Activated naive CD4-positive, alpha-beta T cell (primary cell): ENCODE measurements at places on chromosomes 4 and X.

DNA sequence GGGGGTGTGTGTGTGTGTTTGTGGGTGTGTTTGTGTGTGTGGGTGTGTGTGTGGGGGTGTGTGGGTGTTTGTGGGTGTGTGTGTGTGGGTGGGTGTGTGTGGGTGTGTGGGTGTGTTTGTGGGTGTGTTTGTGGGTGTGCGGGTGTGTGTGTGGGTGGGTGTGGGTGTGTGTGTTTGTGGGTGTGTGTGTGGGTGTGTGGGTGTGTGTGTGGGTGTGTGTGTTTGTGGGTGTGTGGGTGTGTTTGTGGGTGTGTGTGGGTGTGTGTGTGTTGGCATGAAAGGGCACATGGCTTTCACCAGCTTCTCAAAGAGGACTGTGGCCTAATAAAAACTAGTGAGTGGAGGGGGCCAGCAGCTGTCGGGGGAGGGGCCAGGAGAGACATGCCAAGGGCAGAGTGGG is 25.3 kb upstream of the ZNF185 start:
- no peak for DNase-seq

GRCh38 chr4:1207603-1208265 is 35.4 kb upstream of the SPON2 start:
- DNase-seq = no peak

GRCh38 chr4:160537681-160538080 is 1434.8 kb downstream of the RAPGEF2 start:
- no peak for DNase-seq

DNA sequence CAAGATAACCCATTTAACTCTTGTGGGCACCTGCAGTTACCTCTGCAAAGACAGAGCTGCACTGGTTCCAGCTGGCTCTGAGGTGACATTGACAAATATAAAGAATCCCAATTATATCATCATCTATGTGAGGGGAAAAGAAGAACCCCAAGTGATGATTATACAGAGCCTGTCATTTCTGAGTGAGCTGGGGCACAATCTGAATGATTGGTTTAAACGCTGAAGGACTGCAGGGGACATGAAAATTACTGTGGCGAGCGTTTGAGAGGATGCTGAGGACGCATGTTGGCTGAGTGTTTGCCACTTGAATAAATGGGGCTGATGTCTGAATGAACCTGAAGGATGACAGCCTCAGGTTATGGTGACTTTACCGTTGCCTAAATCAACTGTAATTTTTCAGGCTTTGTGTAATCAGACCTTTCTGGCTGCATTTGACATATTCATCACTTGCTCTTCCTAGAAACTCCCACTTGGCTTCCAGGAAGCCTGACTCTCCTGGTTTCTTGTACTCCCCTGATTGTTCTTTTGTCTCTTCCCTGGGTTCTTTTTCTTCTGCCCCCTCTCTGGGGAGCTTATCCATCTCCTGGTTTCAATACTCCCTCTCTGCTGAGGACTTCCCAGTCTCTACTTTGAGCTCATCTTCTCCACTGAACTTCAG is 4.1 kb upstream of the HSD17B10 start:
- no peak for DNase-seq

GRCh38 chrX:154360155-154360713 is 14.2 kb downstream of the FLNA start:
- DNase-seq = no peak

DNA sequence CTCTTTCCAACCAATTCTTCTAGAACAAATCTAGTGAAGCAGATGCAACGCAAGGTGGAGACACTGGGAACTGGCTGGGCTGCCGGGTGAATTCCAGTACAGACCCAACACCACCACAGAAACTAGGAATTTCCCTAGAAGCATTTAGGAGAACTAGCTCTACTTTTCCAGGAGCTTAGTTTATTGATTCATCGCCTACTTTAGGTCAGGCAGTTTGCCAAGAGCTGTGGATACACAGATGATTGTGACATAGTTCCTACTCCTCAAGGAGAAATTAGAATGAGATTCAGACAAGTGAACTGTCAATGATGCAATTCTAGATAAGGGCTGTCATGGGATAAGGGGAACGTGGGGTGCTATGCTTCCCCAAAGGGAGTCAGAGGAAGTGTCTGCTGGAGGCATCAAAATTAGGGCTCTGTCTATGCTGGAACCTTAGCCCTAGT is 350.0 kb downstream of the CAMK2D start:
- no peak for DNase-seq

DNA sequence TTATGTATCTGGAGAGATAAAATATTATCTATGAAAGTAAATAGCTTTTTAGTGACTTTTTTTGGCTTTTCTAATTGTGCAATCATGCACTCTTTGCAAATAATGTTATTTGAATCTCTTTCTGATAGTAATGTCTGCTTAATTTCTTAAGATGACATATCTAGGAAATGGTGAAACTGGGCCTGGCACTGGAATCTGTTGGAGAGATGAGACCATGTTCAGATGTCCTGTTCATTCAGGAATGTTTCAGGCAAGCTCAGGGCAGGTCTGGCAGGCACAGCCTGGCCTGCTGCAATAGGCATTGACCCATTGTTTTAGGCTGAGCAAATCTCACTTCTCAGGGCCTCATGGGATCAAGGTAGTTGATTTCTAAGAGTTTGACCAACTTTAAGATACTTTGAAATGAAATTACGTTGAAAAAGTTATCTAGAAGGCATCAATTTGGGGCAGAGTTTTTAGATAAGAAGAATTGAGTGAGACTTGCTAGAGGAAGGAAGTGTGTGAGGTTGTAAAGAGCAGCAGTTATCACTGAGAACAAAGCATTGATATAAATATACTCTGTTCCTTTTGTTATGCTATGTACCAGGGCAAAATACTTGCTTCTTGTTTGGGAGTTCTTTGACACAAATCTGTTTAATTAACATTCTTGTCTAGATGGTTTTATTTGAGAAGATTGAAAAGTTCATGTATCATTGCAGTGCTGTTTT is 133.0 kb upstream of the LEF1 start:
- DNase-seq = no peak

- no peak for DNase-seq
Observed at GRCh38 chrX:30262763-30263162, 15.8 kb downstream of the MAGEB1 start.

DNA sequence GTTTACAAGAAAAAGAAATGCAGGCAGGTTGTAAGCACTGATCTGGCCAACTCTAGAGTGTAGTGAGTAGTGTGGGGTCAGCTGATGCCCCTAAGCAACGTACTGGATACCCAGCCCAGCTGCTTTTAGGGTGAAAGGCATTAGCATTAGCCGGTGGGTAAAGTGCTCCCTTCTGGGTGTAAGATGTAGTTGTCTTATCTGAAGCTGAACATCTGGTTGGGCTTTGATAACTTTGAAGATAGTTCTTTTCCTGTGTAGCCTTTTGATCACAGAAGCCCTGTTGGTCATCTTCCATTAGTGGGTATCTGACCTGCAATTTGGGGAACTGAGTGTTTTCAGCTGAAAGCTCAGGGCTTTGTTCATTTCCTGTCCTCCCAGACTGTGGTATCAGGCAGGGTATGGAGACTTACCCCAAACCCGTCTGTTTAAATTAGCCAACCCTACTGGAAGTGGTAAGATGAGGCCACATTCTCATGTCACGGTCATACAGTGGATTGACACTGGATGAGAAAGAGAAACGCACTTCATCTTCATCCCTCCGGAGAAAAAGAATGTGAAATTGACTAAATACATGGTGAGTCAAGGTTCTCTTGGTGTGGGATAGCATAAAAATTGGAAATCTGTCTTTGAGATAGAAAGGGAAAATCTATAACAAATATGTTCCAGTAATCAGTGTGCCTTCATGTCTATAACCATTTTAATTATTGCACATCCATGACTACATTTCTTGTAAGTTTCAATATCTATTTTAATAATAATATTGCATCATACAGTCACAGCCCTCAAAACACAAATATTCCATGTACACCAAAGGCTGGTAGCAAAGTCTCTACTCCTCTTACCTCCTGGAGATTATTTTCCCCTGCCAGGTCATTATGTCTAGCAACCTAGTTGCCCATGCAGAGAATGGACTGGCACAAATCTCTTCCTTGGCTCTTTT is 8.7 kb downstream of the RHOH start:
- no peak for DNase-seq

DNA sequence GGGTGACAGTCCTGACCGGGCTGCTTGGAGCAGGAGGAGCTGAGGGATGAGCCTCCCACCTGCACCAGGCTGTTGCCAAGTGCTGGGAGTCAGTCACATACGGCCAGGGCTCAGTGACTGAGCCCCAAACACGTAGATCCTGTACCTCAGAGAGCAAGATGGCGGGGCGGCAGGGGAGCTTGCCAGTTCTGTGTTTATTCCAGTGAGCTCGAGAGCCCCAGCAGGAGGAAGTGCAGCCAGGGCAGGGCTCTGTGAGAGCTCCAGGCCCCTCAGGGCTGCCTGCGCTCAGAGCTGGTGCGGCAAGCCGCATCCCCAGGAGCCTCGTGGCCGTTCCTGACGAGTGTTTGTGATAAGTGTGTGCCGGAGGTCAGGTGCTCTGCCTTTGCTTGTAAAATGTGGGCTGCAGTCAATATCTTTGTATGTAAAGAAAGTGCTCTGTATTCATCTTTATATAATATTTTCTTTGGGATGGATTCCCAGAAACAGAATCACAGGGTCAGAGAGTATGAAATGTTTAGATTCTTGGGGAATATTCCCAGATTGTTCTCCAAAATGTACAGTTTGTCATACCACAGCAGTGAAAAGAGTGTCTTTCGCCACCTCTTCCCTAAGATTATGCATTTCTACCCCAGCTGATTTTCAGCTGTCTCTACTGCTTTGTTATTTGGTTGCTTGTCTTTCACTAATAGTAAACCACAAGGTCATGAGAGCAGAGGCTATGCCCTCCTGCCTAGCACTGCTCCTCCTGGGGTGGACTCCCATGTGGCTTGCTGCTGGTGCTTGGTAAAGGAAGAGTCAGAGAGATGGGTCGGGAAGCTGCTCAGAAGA is 50.3 kb downstream of the NELFA start:
- no peak for DNase-seq

DNA sequence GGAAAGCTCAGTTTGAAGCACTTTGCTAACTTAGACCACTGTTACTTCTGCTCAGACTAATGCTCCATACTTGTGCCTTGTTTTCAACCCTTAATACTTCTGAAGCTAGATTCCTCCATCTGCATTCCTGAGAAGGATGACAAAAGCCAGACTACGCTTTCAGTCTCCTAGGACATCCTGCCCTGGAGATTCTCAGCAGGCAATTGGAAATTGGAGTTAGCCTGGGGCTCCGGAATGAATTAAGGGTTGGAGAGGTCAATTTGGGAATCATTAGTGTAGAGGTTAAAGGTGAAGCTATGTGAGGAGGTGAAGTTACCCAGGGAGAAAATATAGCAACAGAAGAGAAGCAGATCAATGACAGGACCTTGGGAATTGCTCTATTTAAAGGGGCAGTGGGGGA is 215.9 kb upstream of the MBNL3 start:
- no peak for DNase-seq

DNA sequence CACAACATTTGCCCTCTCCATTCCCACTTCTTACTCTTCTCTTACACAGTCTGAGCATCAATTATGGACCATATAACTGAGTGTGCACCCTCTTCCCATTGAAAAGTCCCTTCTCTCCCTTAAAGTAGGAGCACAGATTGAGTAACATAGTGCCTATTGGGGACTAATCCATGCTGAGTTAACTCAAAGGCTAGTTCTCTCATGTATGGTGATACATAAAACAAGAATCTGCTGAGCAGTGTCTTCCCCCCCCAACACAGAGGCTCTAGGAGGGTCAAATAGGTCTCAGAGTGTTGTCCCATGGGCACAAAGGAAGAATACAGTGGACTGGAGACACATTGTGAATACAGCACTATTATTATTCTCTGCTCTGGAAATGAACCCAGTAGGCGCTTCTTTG is 274.6 kb upstream of the BOD1L1 start:
- DNase-seq = no peak

DNA sequence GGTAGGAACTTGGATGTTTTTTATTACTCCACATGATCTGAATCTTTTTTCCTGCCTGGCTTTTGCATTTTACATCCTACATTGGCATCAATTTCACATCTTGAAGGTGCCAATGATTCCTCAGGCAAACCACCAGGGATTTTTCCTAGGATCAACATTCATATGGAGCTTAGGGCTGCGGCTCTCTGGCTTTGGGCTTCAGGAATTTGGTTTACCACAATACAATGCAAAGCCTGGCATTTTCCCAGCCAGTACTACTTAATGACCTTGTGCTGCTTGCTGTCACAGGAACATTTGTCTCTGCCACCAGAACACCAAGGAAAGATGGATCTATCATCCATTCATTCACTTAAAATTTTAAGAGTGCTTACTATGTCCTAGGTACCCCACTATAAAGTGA is 180.7 kb downstream of the PDGFC start:
- no peak for DNase-seq

- no peak for DNase-seq
Observed at GRCh38 chrX:41862562-41863184, 60.7 kb downstream of the CASK start.

- DNase-seq = no peak
Observed at GRCh38 chr4:56648021-56648823, 32.9 kb downstream of the HOPX start.

DNA sequence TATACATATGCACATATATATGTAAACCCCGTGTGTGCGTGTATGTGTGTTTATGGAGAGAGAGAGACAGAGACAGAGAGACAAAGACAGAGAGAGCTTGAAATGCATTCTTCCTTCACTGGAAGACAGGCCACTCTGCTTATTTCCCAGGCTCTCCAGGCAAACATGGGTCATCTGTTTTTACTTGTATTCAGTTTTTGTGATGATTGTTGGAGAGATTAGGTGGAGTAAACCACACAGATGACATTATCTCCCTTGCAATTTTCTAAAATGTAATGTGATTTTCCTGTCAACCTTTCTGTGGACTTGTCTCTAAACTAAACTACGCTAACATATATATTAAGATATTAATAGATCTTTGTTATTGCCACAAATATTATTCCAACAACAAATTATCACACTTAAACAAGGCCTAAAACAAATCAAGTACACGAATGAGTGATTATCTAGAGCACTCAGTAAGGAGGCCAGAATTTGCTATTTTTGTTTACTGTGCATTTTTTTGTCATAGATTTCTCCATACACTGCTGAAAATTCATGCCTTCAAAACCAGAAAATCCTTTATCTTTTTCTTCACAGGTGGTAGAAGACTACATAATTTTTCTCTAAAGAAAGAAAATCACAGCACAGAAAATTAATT is 251.8 kb upstream of the SLIT2 start:
- DNase-seq = no peak

- no peak for DNase-seq
Observed at GRCh38 chr4:102453827-102454226, 47.3 kb upstream of the NFKB1 start.

GRCh38 chrX:10326578-10326977 is 169.8 kb downstream of the CLCN4 start:
- no peak for DNase-seq

DNA sequence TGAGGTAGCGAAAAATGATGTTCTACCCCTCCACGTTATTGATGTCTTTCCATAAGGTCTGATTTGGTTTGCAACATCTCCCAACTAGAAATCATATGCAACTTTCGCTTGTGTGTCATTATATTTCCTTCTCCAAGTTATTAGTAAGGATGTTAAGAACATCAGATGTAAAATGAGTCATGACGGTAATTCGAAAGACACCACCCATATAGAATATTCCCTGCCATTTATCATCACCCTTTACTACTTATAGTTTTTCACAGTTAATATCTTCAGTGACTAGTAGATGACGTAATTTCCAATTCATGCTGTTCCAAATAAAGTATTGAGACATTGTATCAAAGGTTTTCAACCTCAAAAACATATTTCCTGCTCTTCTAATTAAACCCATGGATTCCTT is 146.7 kb upstream of the MAP3K15 start:
- no peak for DNase-seq

GRCh38 chrX:107733686-107734085 is 41.9 kb downstream of the TSC22D3 start:
- no peak for DNase-seq
